ENCODE measurements at places on chromosomes 1 and 21. TPM values are rescaled to one million over a fixed set of nuclear protein-coding genes. Genes with fewer than 3 reads are reported as not detected.
A peak's percentile ranks its signal among the peaks of the same experiment; 100 is the strongest.

Gene NLRP3
- not detected for polyA plus RNA-seq

Gene CGN
- polyA plus RNA-seq, result 24.0 TPM

Gene C1orf115
- polyA plus RNA-seq, result 53.8 TPM

Gene KLF17
- polyA plus RNA-seq, result not detected

GRCh38 chr1:153792631-153793041 lies 17.4 kb downstream of the SLC27A3 start:
- peak; percentile 72 for DNase-seq

DNA sequence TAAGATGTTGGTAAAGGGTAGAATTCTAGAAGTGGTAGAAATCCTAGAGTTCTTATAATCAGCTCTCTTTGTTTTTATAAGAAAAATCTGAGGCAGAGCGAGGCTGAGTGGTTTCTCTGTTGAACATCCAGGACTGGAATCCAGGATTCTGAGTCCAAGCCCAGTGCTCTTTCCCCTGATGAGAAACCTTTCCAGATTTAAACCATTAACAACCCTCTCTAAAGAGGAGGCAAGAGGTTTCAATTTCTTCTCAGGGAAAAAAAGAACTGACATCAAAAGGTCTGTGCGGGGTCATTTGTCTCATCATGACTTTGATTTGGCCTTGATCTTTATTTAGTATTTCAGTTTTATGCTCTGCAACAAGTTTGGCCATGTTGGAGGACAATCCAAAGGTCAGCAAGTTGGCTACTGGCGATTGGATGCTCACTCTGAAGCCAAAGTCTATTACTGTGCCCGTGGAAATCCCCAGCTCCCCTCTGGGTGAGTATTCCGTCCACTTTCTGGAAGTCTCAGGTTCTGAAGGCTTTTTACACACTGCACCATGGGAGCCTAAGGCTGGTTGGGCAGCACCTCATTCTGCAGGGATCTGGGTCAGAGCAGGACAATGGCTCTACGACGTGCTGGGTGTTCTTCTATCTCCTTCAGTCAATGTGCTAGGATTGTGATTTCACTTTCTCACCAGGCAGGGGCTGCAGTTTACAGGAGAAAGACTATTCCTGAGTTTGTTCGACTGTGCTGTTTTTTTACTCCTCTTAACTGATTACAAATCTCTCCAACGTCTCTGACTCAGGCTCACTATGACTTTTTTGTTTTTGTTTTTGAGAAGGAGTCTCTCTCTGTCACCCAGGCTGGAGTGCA lies 18.9 kb upstream of the CCT8 start:
- no peak for DNase-seq

- no peak for DNase-seq
Measured at GRCh38 chr1:193537266-193538002, 351.0 kb upstream of the B3GALT2 start.
